ENCODE measurements at places on chromosomes 12 and 14. TPM values are rescaled to one million over a fixed set of nuclear protein-coding genes. Genes with fewer than 3 reads are reported as not detected.

The PLEKHG7 gene
- total RNA-seq = not detected

The ACOT6 gene
- total RNA-seq = not detected

The GLTP gene
- 34.5 TPM for total RNA-seq

The LALBA gene
- total RNA-seq = not detected

The KCNC2 gene
- total RNA-seq = not detected

The SPIC gene
- not detected for total RNA-seq

The FAIM2 gene
- 1.5 TPM for total RNA-seq

The KRT71 gene
- total RNA-seq = not detected

The HSPB8 gene
- total RNA-seq = 2.8 TPM

The OR6C2 gene
- total RNA-seq = not detected

The CATSPERB gene
- not detected for total RNA-seq

The ADAMTS20 gene
- not detected for total RNA-seq

The MGST1 gene
- total RNA-seq = 17.8 TPM

The CLEC12A gene
- not detected for total RNA-seq

All from osteocyte (in vitro differentiated cells).